ENCODE measurements at places on chromosomes 1 and 21.

GRCh38 chr1:173269490-173270230 is 62.5 kb upstream of the TNFSF4 start:
- DNase-seq, result no peak

DNA sequence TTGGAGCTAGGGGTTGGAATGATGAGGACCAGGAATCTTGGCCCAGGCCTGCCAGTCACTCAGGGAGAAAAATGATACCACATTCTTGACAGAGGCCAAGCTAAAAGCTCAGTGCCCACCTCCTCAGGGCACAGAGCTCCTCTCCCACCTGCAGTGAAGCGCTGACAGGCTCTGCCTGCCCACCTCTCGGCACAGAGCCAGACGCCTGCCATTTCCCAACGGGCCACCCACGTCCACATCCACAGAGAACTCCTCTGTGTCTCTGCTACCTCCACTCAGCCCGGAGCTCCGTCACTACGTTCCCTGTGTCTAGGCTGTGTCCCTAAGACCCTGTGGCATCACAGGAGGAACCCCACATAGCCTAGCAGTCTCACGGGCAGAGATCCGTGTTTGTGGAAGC is 60.8 kb downstream of the MRPL37 start:
- DNase-seq, result no peak

GRCh38 chr1:119662034-119662437 is 14.0 kb upstream of the ZNF697 start:
- DNase-seq, result no peak

GRCh38 chr1:171576144-171576543 is 45.9 kb upstream of the MYOCOS start:
- DNase-seq, result no peak

DNA sequence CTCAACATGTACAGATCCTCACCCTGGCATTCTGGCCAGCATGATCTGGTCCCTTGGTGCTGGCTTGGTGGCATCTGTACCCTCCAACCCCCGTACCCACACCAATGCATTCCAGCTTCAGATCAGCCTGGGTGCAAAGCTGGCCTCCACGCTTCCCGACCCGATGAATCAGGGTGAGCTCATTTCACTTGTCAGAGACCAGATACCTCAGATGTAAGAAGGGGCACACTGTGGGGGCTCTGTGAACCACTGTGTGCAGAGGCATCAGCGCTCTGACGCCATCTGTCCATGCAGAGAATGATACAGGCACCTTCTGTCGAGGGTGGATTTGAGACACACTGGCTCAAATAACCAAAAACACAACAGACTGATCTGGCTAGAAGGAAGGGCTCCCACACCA is 76.6 kb downstream of the DMRTB1 start:
- DNase-seq, result no peak

- no peak for DNase-seq
These were observed 17.6 kb downstream of the HTR6 start for GRCh38 chr1:19682257-19682656.

- DNase-seq, result no peak
These were observed 15.6 kb downstream of the METTL18 start for GRCh38 chr1:169779150-169779549.

GRCh38 chr1:238649200-238649599 is 737.2 kb upstream of the CHRM3 start:
- DNase-seq, result no peak

GRCh38 chr1:173860065-173860464 is 7.7 kb downstream of the GAS5 start:
- no peak for DNase-seq

DNA sequence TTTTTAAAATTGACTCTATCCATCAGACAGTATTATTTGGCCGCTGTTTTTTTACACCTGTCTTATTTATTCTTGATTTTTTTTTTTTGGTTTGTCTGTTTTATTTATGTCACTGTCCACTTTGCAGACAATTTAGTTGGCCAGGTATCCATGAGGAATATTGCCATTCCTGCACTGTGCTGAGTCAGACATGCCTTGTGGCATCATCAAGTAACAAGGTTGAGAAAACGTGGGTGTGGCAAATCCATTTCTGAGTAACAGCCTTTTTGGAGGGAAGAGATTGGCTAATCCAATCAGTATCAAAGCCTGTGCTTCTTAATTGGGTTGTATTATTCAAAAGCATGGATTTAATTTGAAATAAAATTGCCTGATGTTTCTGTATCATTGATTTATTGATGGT is 463.1 kb downstream of the USP25 start:
- DNase-seq, result no peak

DNA sequence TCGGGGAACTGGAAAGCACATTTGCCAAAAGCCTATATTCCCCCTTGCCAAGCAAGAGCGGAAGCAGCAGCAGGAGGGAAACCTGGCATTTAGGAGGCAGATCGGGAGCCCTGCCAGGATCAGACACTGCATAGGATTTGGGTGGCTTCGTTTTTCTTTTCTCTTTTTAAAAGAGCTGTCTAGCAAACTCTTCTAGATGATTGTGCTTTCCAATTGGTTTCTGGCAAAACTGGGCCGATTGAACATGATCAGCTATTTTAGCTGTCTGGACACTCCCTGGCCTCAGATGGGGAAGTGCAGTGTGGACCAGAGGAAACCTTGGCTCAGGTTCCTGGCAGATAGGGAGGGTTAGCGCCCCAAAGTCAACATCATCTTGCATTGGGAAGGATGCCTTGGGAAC is 414.0 kb upstream of the KAZN start:
- peak; percentile 66 for DNase-seq

DNA sequence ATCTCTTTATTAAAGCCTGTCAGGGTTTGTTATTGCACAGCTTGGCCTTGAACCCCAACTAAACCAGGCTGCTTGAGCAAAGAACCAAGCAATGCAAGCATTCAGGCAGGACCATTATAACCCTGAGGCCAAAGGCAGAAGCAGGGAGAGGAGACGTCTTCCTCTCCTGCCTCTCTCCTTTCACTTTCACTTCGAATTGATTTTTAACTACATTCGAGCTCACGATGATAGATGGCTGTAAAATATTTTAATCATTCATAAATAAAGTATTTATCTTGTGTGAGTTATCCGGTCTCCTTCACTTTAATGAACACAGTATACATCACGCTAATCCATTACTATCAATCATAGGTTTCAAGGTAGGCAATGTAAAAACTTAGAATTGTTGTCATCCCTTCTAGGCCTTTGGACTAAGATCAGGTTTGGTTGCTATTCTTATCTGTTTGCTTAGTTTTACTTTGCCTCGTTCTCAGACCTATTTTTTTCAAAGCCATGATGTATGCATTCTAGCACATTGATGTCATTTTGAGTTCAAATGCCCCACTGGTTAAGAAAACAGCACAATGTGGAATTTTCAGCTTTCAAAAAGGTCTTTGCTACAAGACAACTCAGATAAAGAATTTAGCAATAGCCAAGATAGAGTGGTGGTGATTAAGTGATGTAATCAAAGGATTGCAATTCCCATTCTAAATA is 480.2 kb upstream of the RUNX1 start:
- no peak for DNase-seq

Measured in right forelimb (tissue), 1 donor.